ENCODE measurements at places on chromosomes 1 and 21. TPM values are rescaled to one million over a fixed set of nuclear protein-coding genes. Genes with fewer than 3 reads are reported as not detected.

Gene CYP4A22
- total RNA-seq: not detected

Gene ITLN1
- total RNA-seq: 3,973 TPM

Gene TSPAN1
- 2.3 TPM for total RNA-seq

Gene SFN
- not detected for total RNA-seq

Gene SLC45A3
- 2.6 TPM for total RNA-seq

Gene GPR3
- total RNA-seq: 4.4 TPM

Gene TPTE
- not detected for total RNA-seq

Gene LIN9
- total RNA-seq: 2.9 TPM

Gene C1orf185
- not detected for total RNA-seq

Gene OR10Z1
- not detected for total RNA-seq

Gene IL10
- 3.1 TPM for total RNA-seq

Gene MYOM3
- 98.7 TPM for total RNA-seq

Gene TMEM269
- total RNA-seq: not detected

Gene ACTL8
- total RNA-seq: not detected

Gene SLC1A7
- 0.71 TPM for total RNA-seq

Gene NTNG1
- total RNA-seq: 2.6 TPM
